Breast epithelium (tissue), 4 donors: ENCODE measurements at places on chromosomes 12 and 14. TPM values are rescaled to one million over a fixed set of nuclear protein-coding genes. Genes with fewer than 3 reads are reported as not detected.
A peak's percentile ranks its signal among the peaks of the same experiment; 100 is the strongest.

DNA sequence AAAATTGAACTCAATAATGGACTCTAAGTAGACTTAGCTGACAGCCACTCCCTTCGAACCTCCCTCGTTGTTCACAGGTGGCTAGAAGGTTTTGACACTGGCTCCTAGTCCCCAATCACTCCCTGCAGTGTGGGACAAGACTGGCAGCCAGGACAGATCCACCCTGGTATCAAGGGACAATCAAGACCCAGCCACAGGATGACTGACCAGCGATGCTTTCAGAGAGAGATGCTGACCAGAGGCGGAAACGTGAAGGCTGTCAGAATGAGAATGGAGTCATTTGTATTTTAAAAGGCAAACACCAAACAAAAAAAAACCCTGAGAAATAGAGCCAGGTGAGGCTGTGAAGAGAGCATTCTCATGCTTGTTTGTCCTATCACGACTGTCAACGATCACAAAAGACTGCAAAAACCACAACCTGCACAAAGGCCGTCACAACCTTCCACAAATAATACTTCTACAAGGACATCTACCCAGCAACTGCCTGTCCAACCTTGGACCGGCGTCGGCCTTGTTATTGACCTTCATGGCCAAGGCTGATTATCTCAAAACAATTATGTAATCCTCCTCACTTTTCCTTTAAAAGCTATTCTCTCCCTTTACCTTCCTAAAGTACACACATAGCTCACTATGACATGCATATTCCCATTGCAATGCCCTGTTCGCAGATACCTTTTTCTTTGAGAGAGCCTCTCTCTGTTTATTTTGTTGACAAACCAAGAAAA lies 13.2 kb downstream of the EIF5 start:
- no peak overlapping the region for H3K4me3 ChIP-seq
- no peaks in the 10 kb centered on the region for H3K4me1 ChIP-seq
- DNase-seq: no peak
- no peaks in the 10 kb centered on the region for H3K36me3 ChIP-seq
- no peak overlapping the region for H3K27ac ChIP-seq

DNA sequence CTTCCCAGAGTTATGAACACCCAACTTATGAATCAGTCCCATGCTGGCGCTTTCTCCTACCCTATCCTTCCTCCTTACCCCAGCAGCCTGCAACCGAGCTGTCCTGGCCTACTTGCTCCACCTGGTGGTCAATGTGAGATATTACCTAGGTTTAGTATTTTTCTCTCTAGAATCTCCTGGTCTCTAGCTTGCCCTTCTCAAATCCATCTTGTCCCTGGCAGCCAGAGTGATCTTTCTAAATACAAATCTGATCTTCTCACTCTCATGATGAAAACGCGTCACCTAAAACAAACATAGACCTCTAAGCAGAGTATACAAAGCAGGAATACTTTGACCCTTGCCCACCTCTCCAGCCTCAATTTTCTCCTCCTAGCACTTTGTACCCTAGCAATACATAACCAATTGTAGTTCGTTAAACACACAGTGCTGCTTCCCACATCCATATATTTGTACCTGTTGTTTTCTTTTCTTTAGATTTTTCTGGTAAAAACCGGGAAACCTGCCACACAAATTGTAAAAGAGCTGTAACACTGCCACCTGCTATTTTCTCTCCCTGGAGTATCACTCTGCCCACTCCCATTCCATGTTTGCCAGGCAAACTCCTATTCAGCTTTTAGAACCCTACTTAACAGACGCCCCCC lies 20.0 kb upstream of the TCP11L2 start:
- H3K36me3 ChIP-seq: no peaks in the 10 kb centered on the region
- H3K4me1 ChIP-seq: no peaks in the 10 kb centered on the region
- no peak overlapping the region for H3K27ac ChIP-seq
- DNase-seq: no peak
- no peaks in the 10 kb centered on the region for H3K27me3 ChIP-seq
- no peak overlapping the region for H3K4me3 ChIP-seq

DNA sequence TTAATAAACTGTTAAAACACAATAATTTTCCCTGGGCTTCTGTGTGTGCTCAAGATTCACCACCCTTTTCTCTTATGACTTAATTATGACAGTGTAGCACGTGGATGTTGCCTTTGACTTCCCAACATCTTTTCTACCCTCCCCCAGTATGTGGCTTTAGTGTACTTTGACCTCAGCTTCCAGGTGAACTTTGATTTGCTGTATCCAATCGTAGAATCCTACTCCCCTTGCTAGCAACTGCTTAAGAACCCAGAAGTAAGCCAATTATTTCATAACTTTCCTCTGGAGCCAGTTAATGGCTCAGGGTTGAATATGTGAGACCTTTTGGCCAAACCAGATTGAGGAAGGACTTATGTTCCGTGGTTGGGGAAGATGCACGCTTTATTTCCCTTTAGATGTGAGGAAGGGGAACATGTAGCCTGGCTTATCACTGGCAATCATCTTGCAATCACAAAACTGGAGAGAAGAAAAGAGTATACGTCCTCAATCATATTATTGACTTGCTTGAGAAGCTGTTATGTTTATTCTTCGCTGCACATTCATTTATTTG lies 259.6 kb upstream of the ATP2B1 start:
- no peak overlapping the region for H3K27ac ChIP-seq
- no peak for DNase-seq
- no peaks in the 10 kb centered on the region for H3K36me3 ChIP-seq
- no peaks in the 10 kb centered on the region for H3K27me3 ChIP-seq

DNA sequence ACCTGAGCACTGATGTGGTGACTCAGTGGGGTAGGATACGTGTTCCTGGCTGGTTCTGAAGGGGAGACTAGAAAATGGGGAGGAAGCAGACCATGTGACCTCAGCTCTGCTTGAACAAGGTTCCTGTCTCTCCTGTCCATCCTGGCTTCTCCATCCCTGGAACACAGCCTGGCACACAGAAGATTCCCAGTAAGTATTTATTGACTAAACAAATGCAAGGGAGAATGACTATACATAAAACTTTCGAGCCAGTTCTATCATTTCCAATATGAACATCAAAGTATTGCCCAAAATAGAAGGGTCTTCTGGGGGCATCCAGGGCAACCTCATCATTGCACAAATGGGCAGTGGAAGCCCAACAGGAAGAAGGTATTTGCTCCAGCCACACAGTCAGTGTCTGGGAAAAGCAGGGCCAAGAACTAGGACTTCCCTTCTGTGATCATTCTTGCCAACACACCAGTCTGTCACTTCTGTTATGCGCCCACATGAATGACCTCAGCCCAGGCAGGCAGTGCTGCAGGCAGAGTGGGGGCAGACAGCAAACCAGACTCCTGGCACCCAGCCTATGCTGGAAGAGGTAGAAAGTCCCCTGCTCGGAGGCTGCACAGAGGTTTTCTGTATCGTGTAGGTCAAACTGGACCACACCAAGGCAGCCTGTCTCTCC lies 5.6 kb upstream of the SERPINA9 start:
- no peaks in the 10 kb centered on the region for H3K36me3 ChIP-seq
- no peaks in the 10 kb centered on the region for H3K27me3 ChIP-seq
- no peak overlapping the region for H3K4me3 ChIP-seq
- no peak overlapping the region for H3K27ac ChIP-seq
- no peak for DNase-seq
- no peaks in the 10 kb centered on the region for H3K4me1 ChIP-seq

GRCh38 chr12:42767326-42767954 lies 177.9 kb upstream of the PRICKLE1 start:
- no peak overlapping the region for H3K4me3 ChIP-seq
- H3K27ac ChIP-seq: no peak overlapping the region
- DNase-seq: no peak
- H3K4me1 ChIP-seq: no peaks in the 10 kb centered on the region
- H3K36me3 ChIP-seq: no peaks in the 10 kb centered on the region

GRCh38 chr14:101546706-101547105 lies 14.6 kb upstream of the DIO3 start:
- no peaks in the 10 kb centered on the region for H3K4me1 ChIP-seq
- H3K27ac ChIP-seq: no peak overlapping the region
- H3K4me3 ChIP-seq: no peak overlapping the region
- DNase-seq: no peak
- H3K27me3 ChIP-seq: peaks cover 11% of the 10 kb centered on the region

- no peaks in the 10 kb centered on the region for H3K27me3 ChIP-seq
- peaks cover 8% of the 10 kb centered on the region for H3K4me1 ChIP-seq
- no peak overlapping the region for H3K4me3 ChIP-seq
- peak overlapping the region; percentile 26 for H3K27ac ChIP-seq
These were observed 62.7 kb downstream of the FBXO34 start for GRCh38 chr14:55333711-55334485.

- H3K4me3 ChIP-seq: no peak overlapping the region
- peak overlapping the region; percentile 81 for H3K27ac ChIP-seq
- DNase-seq: no peak
These were observed 17.6 kb upstream of the STK38L start for GRCh38 chr12:27226407-27226929.

DNA sequence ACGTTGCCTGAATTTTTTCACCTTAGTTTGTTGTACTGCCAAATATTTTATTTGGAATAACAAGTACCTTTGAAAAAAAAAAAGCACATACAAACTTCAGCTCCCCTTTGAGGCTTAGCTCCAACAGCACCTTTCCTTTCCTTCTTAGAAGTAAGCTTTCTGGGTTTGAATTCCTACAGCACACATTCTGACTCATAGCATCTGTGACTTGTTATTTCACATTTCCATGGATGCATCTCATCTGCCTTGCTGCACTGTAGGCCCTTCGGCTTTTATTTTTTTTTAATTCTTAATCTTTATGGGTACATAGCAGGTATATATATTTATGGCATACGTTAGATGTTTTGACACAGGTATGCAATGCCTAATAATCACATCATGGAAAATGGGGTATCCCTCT lies 7.2 kb downstream of the LGALS3 start:
- peaks cover 11% of the 10 kb centered on the region for H3K4me1 ChIP-seq
- H3K4me3 ChIP-seq: no peak overlapping the region
- peaks cover 19% of the 10 kb centered on the region for H3K36me3 ChIP-seq
- no peaks in the 10 kb centered on the region for H3K27me3 ChIP-seq
- peak overlapping the region; percentile 77 for H3K27ac ChIP-seq

DNA sequence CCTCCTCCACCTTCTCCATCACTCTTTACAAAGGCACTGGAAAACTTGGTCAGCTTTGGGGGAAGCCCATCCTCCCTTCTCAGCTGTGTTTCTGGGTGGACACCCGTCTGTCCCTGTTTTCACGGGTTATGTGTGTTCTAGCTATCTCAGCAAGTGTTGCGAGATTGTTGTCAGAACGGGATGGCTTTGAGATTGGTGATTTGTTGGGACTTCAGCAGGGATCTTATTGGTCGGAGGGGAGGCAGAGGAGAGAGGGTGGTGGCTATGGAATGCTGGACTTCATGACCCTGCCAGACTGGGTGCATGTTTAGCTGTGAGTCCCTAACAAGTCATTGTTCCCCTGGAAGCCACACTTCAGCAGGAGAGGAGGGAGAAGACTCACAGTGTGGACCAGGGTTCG lies 2.1 kb downstream of the USP5 start:
- DNase-seq: no peak
- peaks cover 4% of the 10 kb centered on the region for H3K4me1 ChIP-seq
- H3K27ac ChIP-seq: no peak overlapping the region
- no peaks in the 10 kb centered on the region for H3K36me3 ChIP-seq
- H3K27me3 ChIP-seq: no peaks in the 10 kb centered on the region

- H3K4me3 ChIP-seq: no peak overlapping the region
- no peak overlapping the region for H3K27ac ChIP-seq
These were observed 25.1 kb downstream of the ACVR1B start for GRCh38 chr12:51976376-51977160.

DNA sequence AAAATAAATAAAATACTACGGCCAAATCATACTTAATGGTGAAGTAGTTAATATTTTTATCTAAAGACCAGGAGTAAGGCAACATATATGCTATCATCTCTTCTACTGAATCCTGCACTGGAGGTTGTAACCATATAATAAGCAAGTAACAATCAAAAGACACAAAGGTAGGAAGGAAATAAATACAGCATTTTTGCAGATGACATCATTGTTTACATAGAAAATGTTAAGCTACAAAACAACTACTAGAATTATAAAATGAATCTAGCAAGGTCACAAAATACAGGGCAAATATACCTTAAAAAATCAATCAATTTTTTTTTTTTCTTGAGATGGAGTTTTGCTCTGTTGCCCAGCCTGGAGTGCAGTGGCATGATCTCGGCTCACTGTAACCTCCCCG lies 51.6 kb upstream of the BDKRB2 start:
- H3K27me3 ChIP-seq: no peaks in the 10 kb centered on the region
- no peak overlapping the region for H3K27ac ChIP-seq
- H3K4me3 ChIP-seq: no peak overlapping the region
- H3K4me1 ChIP-seq: no peaks in the 10 kb centered on the region

DNA sequence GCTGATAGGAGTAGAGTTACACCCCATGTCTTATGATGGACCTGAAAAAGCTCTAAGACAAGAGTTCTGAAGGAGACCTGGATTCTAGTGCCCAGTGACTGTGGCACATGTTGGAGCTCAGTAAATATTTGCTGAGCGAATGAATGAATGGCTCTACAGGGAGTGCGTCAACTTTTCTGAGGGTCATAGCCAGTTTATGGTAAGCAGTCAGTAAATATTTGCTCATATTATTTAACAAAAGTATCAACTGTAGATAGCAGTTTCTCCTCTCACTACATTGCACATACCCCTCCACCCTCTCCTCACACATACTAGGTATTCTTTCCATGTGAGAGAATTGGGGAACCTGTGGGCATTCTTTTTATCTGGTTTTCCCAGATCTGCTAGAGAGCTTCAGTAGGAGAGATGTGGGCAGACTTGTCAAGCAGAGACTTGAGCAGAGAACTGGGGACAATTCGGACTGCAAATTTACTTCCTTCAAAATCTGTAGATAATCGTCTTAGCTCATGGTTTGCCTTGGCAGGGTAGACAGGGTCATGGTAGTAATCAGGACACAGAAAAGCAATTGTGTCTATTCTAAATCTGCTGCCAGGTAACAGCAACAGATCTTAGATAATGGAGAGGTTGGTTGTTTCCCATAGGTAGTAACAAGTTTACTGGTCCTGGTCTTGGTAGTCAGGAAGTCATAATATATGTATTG lies 5.7 kb downstream of the SLC4A8 start:
- no peaks in the 10 kb centered on the region for H3K36me3 ChIP-seq
- H3K4me1 ChIP-seq: no peaks in the 10 kb centered on the region
- H3K27me3 ChIP-seq: no peaks in the 10 kb centered on the region

Gene RFX4
- not detected for total RNA-seq

Gene LRTM2
- total RNA-seq: not detected

Gene SERPINA12
- total RNA-seq: not detected

Gene POLE
- 43.5 TPM for total RNA-seq

Gene CPSF2
- 34.9 TPM for total RNA-seq

Gene PRIMA1
- total RNA-seq: 2.1 TPM

Gene KRT74
- total RNA-seq: not detected
